ENCODE measurements at places on chromosomes 12 and 14. TPM values are rescaled to one million over a fixed set of nuclear protein-coding genes. Genes with fewer than 3 reads are reported as not detected.

DNA sequence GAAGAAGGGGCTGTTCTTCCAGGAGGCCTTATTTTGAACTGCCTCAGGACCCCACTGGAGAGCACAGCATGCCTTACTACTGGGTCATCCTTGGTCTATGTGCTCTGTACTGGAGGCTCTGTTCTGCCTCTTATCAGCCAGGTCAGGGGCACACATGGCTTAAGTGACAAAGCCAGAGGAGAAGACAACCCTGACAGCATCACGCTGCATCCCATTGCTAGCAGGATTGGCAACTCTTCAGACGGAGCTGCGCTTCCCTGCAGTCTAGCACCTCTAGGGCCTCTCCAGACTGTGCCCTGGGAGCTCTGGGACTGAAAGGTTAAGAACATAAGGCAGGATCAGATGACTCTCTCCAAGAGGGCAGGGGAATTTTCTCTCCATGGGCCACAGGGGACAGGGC, 17.3 kb upstream of the TIGAR start:
- DNase-seq, result no peak

GRCh38 chr14:45246691-45247090, 6.3 kb downstream of the MIS18BP1 start:
- no peak for DNase-seq

GRCh38 chr12:108689314-108690190, 41.8 kb downstream of the CORO1C start:
- DNase-seq, result peak; percentile 85

GRCh38 chr14:104656014-104656714, 33.3 kb upstream of the INF2 start:
- no peak for DNase-seq

- DNase-seq, result no peak
Observed at GRCh38 chr12:48001505-48002413, 2.5 kb downstream of the COL2A1 start.

DNA sequence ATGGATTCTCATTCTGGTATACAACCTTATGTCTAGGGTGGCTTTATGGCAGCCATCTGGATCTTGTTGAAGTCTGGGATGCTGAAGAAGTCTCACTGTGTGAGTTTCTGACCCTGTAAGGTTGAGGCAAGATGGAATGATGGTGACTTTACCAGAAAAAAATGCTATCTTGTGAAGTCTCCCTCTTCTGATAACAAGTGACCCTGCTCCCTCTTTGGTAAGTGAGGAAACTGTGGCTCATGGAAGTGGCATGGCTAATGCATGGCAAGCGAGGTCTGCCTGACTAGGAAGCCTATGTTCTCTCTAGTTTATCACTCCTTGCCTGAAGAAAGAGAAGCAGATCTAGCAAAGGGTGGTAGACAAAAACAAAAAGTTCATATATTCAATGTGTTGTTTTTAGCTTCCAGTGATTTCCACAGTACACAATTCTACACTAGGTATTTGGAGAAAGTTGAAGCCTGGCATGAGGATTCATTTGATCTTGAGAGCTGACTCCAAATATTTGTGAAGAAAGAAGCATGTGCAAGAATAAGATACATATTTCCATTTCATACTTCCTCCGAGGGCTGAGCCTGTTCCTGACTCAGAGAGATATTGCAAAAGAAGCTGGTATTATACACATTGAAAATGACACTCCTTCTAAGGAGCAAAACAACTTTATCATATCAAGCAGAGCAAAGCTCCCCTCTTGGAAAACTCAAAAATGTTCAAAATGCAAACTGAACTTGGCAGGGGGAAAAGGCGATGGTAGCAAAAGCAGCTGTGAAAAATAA, 63.6 kb downstream of the HELB start:
- no peak for DNase-seq

GRCh38 chr12:232731-233614, 19.0 kb upstream of the SLC6A12 start:
- DNase-seq, result no peak

DNA sequence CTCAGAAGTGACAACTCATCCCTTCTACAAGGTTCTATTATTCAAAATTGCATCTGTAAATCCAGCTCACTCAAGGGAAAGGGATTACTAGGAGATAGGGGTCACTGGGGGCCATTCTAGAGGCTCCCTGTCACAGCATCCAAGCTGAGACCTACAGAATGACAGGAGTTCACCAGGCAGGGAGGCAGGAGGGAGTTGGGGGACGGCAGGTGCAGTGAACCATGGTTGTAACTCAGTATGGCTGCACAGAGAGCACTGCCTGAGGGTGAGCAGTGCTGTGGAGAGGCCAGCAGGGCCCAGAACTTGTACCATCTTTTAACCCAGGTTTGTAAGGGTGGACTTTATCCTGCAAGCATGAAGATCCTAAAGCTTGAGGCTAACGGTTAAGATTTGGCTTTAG, 37.9 kb upstream of the SINHCAF start:
- no peak for DNase-seq

DNA sequence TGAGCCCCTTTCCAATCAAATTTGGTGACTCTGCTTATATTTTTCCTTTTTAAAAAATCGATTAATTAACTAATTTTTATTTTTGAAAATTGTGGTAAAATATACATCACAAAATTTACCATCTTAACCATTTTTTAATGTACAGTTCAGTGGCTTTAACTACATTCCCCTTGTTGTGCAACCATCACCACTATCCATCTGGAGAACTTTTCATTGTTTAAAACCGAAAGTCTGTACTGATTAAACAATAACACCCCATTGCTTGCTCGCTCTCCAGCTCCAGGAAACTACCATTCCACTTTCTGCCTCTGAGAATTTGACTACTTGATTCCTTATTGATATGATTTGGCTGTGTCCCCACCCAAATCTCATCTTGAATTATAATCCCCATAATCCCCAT, 283.4 kb downstream of the C12orf75 start:
- DNase-seq, result no peak

GRCh38 chr12:102753802-102754201, 163.2 kb downstream of the PAH start:
- no peak for DNase-seq

GRCh38 chr14:91681118-91681517, 50.8 kb downstream of the CATSPERB start:
- no peak for DNase-seq

- DNase-seq, result no peak
Observed at GRCh38 chr12:15273896-15274295, 48.4 kb upstream of the PTPRO start.

- no peak for DNase-seq
Observed at GRCh38 chr14:74867673-74868072, 8.3 kb downstream of the PROX2 start.

DNA sequence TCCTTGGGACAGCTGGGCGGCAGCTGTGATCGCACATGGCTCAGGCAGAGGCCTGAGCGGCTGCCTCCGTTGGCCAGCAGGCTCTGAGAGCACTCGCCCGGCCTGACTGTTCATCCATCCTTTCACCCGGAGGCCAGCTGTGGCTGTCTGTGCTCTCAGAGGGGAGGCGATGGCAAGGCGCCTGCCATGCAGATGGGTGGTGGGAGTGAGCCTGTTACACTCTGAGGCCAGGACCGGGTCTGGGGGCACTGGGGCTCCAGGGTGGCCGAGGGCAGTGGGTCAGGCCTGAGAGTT, 292.3 kb downstream of the TMEM121 start:
- no peak for DNase-seq

DNA sequence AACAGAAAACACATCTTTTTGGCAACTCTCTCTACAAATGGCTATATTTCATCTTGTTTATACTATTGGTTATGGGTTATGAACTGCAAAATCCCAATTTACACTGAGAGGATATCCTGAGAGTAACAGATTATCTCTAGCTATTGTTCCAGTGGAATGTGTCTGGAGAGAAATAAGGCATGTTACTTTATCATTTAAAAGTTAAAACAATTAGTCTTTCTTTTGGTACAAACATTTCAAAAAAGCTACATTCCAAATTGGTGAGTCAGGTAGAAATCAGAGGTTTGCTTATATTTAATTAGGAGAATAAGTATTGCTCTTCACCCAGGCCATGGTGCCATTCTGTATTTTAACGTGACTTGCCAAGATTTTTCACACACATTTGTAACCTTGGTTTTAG, 411.6 kb downstream of the CCER1 start:
- DNase-seq, result no peak

GRCh38 chr12:104352106-104352713, 48.7 kb downstream of the EID3 start:
- no peak for DNase-seq

DNA sequence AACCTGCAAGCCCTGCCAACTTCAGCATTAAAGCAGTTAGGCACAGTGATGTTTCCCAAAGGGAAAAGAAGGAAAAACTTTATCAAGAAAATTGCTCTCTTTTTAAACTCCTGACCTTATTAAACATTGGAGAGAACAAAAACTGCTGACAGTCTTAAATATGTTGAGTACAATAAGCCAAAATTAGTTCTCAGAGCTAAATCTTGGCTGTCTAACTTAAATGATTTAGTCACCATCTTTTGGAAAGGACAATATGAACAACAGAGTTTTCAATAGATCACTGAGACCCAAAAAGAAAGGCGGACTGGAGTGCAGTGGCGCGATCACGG, 70.8 kb downstream of the DUSP6 start:
- DNase-seq, result no peak

DNA sequence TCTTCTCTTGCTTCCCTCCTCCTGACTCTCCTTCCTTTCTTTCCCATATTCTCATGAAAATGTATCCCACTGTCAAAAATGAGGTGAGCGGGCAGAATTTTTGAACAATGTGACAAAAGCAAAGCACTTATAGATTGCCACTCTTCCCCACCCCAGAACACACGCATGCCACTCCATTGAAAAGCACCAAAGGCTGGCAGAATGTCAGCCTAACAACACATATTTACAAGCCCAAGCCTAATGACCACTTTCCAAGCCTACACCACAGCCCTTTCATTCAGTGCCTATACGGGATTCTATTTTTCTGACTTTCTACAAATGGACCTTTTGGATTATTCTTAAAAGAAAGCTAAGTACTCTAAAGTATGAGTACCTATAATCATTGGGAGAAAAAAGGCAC, 62.9 kb upstream of the METAP2 start:
- no peak for DNase-seq

- DNase-seq, result no peak
Observed at GRCh38 chr12:118645219-118645618, 268.9 kb downstream of the SUDS3 start.

- no peak for DNase-seq
Observed at GRCh38 chr14:102503641-102504327, 5.8 kb downstream of the ANKRD9 start.

GRCh38 chr12:46896680-46897079, 70.9 kb upstream of the SLC38A4 start:
- DNase-seq, result no peak

- DNase-seq, result peak; percentile 88
Observed at GRCh38 chr12:1918081-1918883, at the start of gene CACNA2D4. Gene CACNA2D4 (minus strand): TSS chr12:1918652. CDS start chr12:1918473, 179 bp downstream.

DNA sequence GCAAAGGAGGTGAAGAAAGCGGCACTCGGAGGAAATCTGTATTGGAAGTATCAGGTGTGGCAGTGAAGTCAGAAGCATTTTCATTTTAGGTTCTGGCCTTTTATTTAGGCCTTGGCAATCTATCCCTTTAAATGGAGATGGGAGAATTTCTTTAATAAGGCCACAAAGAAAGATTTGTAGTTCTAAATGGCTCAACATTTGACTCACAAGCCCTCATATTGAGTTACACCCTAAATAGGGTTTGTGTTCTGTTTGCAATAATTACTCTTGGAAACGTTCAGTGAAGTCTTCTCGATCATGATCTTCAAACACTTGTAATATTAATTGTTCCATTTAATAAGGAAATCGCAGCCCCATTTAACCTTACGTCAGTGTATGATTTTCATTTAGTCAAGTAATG, 25.3 kb upstream of the TMEM260 start:
- no peak for DNase-seq

GRCh38 chr12:111178181-111179081, 190.5 kb downstream of the PHETA1 start:
- no peak for DNase-seq

DNA sequence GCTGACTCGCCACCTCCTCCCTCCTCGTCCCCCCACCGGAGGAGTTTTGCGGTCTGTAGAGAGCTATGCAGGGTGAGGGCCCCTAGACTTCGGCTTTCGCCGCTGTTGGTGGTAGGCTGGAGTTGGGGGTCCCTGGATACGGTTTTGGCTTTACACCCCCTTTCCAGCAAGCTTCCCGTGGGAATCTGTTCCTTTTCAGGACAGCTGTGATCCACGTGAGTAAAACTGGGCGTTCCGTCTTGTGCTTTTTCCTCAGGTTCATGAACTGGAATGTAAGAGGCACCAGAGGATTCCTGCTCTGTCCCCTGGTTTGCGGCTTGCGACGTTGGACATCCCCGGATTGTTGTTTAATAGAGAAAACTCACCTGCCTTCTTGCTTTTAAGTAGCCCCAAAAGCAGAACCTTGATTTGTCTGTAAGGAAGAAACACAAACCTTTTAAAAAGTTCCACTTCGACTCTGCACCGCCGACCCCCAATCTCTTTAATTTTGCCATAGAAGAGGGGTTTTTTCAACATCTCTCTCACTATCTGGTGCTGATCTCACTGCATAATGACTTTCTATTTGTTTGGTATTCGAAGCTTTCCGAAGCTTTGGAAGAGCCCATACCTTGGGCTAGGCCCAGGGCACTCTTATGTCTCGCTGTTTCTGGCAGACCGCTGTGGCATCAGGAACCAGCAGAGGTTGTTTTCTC, 490 bp downstream of the PRORP start:
- no peak for DNase-seq

DNA sequence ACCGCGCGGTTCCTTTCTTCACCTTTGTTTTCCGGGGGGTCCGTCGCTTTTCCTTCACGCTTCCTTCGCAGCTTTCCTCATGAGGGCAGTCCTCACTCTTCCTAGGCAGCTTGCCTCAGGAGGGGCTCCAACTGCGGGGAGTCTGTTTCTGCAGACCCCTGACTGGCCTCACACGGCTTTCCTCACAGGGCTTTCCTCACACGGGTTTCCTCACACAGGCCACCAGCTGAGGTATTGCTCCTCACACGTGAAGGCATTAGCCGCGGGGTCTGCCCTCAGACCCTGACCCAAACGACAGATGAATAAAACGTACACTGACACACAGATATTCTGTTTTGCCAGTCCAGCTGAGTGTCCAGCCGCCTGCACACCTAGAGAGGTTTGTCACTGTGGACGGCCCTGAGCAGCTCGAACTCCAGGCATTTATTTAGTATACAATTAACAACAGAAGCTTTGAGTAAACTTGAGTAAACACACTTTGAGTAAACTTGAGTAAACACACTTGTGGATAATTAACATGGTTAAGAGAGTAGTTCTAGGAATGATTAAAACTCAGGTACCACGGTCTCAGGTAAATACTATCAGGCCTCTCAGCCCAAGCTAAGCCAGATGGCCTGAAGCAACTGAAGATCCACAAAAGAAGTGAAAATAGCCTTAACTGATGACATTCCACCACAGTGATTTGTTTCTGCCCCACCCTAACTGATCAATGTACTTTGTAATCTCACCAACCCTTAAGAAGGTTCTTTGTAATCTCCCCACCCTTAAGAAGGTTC, 16.1 kb upstream of the LYZ start:
- no peak for DNase-seq

GRCh38 chr14:89912221-89912620, 42.3 kb downstream of the EFCAB11 start:
- no peak for DNase-seq

- no peak for DNase-seq
Observed at GRCh38 chr14:87785897-87786296, 207.1 kb downstream of the GALC start.

Gene PDE3A
- total RNA-seq, result 155 TPM

Gene HOXC12
- total RNA-seq, result not detected

Gene ESR2
- 0.83 TPM for total RNA-seq

Gene RTN1
- total RNA-seq, result 7.6 TPM

Gene TAS2R19
- total RNA-seq, result 1.8 TPM

Gene LRFN5
- 2.5 TPM for total RNA-seq

Gene ADCY6
- total RNA-seq, result 17.9 TPM

Gene FITM1
- total RNA-seq, result 0.52 TPM
